ENCODE measurements at places on chromosomes 2 and 18.

- DNase-seq: no peak
These were observed 912.5 kb upstream of the CRIM1 start for GRCh38 chr2:35443087-35443486.

GRCh38 chr2:18922276-18922675, 332.9 kb upstream of the NT5C1B start:
- no peak for DNase-seq

DNA sequence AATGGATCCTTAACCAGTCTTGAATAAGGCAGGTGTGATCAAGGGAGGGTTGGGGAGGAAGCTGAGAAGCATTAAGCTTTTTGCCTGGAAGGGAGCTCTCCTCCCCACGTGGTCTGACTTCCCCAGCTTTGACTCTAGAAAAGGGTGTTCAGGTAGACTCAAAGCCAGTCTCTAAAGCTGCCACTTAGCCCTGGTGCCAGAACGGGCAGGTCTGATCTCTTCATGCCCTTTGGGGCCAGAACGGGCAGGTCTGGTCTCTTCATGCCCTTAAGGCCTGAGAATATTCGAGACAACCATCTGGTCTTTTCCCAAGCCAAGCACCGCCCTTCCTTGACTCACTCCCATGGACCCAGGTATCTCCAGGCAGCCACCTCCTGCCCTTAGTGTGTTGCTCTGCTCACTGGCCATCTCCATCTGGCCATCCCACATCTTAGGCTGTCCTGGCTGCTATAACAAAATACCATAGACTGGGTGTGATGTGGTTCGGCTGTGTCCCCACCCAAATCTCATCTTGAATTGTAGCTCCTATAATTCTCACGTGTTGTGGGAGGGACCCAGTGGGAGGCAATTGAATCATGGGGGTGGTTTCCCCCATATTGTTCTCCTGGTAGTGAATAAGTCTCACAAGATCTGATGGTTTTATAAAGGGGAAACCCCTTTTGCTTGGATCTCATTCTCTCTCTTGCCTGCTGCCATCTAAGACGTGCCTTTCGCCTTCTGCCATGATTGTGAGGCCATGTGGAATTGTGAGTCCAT, 59.4 kb downstream of the SNORC start:
- no peak for DNase-seq

DNA sequence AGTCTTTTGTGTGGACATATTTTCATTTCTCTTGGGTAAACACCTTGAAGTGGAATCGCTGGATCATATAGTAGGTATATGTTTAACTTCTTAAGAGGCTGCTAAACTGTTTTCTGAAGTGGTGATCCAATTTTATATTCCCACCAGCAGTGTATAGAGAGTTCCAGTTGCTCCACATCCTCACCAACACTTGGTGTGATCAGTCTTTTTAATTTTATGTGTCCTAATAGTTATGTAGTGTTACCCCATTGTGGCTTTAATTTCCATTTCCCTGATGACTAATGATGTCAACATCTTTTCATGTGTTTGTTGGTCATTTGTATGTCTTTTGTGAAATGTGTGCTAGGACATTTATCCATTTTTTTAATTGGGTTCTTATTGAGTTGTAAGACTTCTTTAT, 56.9 kb downstream of the DGKD start:
- no peak for DNase-seq

GRCh38 chr2:201130524-201131186, 14.7 kb downstream of the CFLAR start:
- DNase-seq: no peak

- peak; percentile 31 for DNase-seq
These were observed 16.8 kb upstream of the ALPI start for GRCh38 chr2:232438951-232439757.

All from cerebellar cortex (tissue), 1 donor.